NCI-H774 (cell line): ENCODE measurements at places on chromosomes 7 and 10.
A peak's percentile ranks its signal among the peaks of the same experiment; 100 is the strongest.

- DNase-seq = no peak
Measured at GRCh38 chr10:121448766-121449421, 149.3 kb downstream of the FGFR2 start.

DNA sequence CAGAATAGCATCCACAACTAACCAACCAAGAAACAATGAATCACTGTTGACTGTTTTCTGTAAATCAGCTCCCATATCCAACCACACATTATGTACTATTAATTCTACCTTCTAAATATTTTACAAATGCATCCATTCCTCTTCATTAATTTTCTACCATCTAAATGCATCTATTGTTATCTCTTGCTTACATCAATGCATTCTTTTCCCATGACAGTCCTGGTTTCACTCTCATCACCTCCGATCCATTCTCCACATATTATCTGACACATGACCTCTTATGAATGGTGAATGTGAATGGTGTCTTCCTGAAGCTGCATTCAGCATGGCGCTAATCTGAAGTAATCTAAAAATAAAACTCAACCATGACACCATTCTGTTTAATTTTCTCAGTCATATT, 153.8 kb upstream of the CALCR start:
- no peak for DNase-seq

DNA sequence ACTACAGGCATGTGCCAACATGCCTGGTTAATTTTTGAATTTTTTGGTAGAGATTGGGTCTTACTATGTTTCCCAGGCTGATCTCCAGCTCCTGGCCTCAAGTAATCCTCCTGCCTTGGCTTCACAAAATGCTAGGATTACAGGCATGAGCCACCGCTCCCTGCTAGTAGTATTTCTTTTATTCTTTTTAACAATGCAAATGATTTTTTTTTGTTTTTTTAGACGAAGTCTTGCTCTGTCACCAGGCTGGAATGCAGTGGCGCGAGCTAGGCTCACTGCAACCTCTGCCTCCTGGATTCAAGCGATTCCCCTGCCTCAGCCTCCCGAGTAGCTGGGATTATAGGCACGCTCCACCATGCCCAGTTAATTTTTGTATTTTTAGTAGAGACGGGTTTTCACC, 58.1 kb downstream of the SVIL start:
- no peak for DNase-seq

- no peak for DNase-seq
Measured at GRCh38 chr7:128811631-128812430, 18.4 kb upstream of the FLNC start.

DNA sequence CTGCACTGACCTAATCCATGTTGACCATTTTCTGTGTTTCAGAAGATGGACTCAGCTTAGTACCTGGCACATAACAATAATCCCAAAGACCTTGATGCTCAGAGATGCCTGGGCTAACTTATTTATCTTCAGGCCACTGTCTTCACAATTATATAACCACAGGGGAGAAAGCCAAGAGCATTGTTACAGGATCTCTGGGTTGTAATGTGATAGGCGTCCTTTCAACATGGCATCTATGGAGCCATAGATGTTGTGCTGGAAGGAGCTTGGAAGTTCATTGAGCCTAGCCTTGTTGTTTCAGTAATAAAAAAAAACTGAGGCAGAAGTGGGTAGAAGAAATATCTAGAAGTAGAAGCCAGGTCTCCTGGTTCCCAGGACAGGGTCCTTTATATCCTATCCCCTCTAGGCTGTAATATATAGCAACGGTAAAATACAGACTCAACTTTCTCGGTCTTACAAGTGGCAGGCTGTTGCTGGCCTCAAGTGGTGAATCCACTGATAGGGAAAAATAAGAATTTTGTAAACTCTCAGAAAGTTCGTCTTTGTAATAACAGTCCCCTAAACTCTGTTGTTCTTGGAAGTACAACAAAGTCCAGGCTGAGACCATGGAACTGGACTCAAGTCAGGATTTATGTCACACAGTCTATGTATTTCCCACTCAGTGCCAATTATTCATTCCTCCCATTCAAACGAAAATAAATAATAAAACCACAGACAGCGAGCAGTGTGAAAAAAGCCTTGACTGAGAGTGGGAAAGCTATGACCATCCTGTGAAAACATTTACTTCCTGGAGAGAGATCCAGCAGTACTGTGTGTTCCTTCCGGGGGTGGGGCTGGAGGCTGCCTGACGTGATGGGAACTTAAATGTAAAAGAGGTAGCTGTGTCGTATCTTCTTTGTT, 277.6 kb downstream of the REEP3 start:
- no peak for DNase-seq

- no peak for DNase-seq
Measured at GRCh38 chr10:113412161-113412560, 140.7 kb upstream of the HABP2 start.

GRCh38 chr7:47881256-47881655, 67.0 kb downstream of the PKD1L1 start:
- no peak for DNase-seq

DNA sequence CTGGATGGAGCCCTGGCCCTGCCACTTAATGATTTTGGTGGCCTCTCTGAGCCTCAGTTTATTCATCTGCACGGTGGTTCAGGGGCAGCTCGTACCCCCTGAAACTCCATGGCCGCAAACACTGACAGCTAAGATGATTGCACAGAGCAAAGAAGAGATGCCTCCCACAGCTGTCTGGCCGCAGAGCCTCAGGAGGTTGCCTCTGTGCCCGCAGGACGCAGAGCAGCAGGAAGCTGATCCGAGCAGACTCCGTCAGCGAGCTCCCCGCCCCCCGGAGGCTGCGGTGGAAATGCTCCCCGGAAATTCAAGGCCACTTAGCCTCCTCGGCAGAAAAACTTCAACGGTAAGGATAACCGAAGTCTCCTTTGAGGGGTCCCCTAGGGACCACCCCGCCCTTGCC, 30.2 kb upstream of the C10orf53 start:
- no peak for DNase-seq

DNA sequence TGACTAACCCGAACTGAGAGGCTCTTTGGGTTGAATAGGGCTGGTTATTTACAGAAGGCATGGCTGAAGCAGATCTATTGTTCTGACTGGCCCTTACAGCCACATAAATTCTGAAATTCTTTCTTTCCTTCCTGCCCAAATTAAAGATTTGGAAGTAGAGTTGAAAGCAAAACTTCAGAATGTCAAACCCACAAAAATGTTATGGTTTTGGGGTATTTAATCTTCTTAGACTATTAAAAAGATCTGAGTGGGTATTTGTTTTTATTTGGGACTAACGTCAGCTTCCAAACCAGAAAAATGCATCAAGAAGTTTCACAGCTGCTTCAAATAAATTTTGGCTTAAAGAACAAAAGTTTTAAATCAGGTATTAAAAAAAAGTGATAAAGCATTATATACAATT, 124.5 kb downstream of the AHR start:
- no peak for DNase-seq

GRCh38 chr7:50351267-50351666, 46.8 kb downstream of the IKZF1 start:
- no peak for DNase-seq

- no peak for DNase-seq
Measured at GRCh38 chr7:80922253-80923049, 3.6 kb upstream of the SEMA3C start.

- DNase-seq = no peak
Measured at GRCh38 chr10:124376411-124376810, 42.3 kb downstream of the OAT start.

- DNase-seq = no peak
Measured at GRCh38 chr7:7100432-7100849, 81.9 kb upstream of the C1GALT1 start.

GRCh38 chr7:17044396-17044795, 162.6 kb upstream of the AGR3 start:
- no peak for DNase-seq

DNA sequence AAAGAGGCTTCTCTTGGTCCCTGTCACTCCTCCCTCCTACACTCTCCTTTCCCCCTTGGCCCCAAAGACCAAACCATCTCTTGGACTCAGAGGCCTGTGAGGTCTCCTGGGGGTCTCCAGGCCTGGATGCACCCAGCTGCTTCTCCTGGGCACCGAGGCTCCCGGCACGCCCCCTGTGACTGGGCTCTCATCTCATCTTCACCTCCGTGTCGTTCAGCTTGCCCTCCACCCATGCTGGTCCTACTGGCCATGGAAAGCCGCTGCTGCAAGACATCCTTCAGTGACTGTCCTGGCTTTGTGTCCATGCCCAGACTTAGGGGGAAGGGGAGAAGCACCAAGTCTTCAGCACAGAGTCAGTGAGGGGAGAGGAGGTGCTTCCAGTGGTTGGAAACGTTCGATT, 141.4 kb upstream of the RET start:
- no peak for DNase-seq

DNA sequence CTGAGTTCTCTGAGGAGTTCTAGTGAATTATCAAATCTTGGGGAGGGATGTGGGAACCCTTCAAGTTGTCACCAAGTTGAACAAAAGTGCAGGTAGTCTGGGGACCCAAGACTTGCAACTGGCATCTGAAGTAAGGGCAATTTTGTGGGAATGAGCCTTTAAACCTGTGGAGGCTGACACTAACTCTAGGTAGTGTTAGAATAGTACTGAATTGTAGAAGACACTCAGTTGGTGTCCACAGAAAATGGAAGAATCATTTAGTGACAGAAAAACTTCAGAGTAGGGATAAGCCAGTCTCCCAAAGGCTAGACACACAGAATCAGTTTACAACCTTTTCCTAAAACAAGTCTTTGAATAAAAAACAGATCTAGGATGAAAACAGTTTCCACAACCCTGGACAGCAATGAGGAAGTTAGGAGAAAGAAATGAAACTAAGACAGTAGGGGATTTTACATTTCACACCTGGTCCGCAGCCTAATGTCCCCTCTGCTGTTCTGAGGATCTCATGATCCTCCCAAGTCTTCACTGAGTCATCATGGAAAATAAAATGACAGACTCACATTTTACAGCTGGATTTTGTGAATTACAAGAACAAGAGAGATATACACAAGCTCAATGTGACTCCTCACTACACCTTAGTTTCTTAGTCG, 23.0 kb upstream of the ING3 start:
- DNase-seq = no peak

DNA sequence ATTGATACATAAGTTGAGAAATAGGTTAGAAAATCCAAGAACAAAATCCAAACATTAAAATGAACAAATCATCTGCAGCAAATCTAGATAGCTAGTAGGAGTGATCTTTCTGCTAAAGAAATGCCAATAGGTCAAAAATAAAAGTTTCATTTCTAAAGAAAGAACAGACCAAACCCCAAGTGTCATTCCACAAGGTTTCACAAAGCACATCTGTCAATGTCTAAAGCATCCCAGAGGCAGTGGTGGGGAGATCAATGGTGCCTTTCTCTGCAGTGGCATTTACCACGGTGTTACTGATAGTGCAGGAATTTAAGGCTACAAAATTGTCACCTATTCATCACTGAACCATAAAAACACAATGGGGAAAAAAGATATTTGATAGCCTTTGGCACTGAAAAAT, 147.9 kb downstream of the PARD3 start:
- DNase-seq = no peak

- DNase-seq = peak; percentile 24
Measured at GRCh38 chr7:76332078-76332477, 26.7 kb downstream of the YWHAG start.

GRCh38 chr7:7565746-7566650, 686 bp upstream of the MIOS start:
- no peak for DNase-seq

GRCh38 chr10:86411281-86411841, 44.8 kb upstream of the GRID1 start:
- DNase-seq = no peak

GRCh38 chr10:34769899-34770298, 45.2 kb downstream of the PARD3 start:
- DNase-seq = no peak

GRCh38 chr7:28672397-28672797, 260.1 kb downstream of the CREB5 start:
- no peak for DNase-seq

GRCh38 chr7:82305347-82306005, 138.1 kb downstream of the CACNA2D1 start:
- no peak for DNase-seq

DNA sequence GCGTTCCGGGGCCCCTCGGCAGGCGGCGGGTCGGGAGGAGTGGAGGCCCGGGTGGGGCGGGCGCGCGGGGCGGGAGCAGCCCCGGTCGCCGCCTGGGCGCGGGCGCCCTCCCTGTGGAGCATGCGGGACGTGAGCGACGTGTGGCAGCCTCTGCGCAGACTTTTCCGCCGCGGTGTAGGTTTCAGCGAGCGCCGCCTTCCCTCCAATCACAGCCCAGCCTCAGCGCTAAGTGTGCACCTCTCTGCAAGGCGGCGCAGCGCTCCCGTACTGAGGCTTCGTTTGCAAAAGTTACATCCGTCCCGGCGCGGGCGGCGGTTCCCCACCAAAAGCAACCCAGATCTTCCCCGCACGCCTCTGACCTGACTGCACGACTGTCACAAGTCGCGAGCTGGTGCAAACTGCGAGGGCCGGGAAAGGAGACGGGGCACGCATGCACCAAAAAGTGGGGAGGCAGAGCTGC, 1.2 kb upstream of the PFKFB3 start:
- DNase-seq = peak; percentile 48
